ENCODE measurements at places on chromosomes 4 and X. TPM values are rescaled to one million over a fixed set of nuclear protein-coding genes. Genes with fewer than 3 reads are reported as not detected.

MAGEB6 gene
- polyA plus RNA-seq = not detected

ATP7A gene
- polyA plus RNA-seq = 19.1 TPM

MAGEA2B gene
- not detected for polyA plus RNA-seq

F8A1 gene
- polyA plus RNA-seq = 14.5 TPM

MUC7 gene
- polyA plus RNA-seq = not detected

DUSP21 gene
- polyA plus RNA-seq = not detected

PDLIM5 gene
- polyA plus RNA-seq = 18.4 TPM

FDCSP gene
- polyA plus RNA-seq = not detected

GLUD2 gene
- polyA plus RNA-seq = 2.7 TPM

RAPGEF2 gene
- 45.5 TPM for polyA plus RNA-seq

CTAG1A gene
- polyA plus RNA-seq = not detected

CFAP99 gene
- 1.3 TPM for polyA plus RNA-seq

TRIM60 gene
- polyA plus RNA-seq = not detected

CABS1 gene
- polyA plus RNA-seq = not detected

ZAR1 gene
- not detected for polyA plus RNA-seq

FREM3 gene
- 13.6 TPM for polyA plus RNA-seq

ACSL4 gene
- polyA plus RNA-seq = 13.2 TPM

AKAP14 gene
- polyA plus RNA-seq = 3.2 TPM

ZCCHC13 gene
- not detected for polyA plus RNA-seq

ANOS1 gene
- polyA plus RNA-seq = 46.3 TPM

CITED1 gene
- 0.60 TPM for polyA plus RNA-seq

MAGEB1 gene
- polyA plus RNA-seq = not detected

MAGEC1 gene
- not detected for polyA plus RNA-seq

GABRQ gene
- polyA plus RNA-seq = 0.85 TPM

COPS4 gene
- 70.7 TPM for polyA plus RNA-seq

CT55 gene
- polyA plus RNA-seq = 0.16 TPM

EDA gene
- polyA plus RNA-seq = 2.7 TPM

NHS gene
- 8.3 TPM for polyA plus RNA-seq

FGFR3 gene
- 118 TPM for polyA plus RNA-seq

C1QTNF7 gene
- 17.8 TPM for polyA plus RNA-seq

BRCC3 gene
- polyA plus RNA-seq = 25.5 TPM

VSIG4 gene
- polyA plus RNA-seq = 10.6 TPM

ZCCHC18 gene
- 4.6 TPM for polyA plus RNA-seq

MGST2 gene
- polyA plus RNA-seq = 40.7 TPM

PDLIM3 gene
- 14.4 TPM for polyA plus RNA-seq

KCTD8 gene
- 0.18 TPM for polyA plus RNA-seq

PNMA6F gene
- not detected for polyA plus RNA-seq

NFKB1 gene
- polyA plus RNA-seq = 39.0 TPM

BST1 gene
- polyA plus RNA-seq = 4.2 TPM

FAM193A gene
- polyA plus RNA-seq = 30.5 TPM

FAM13A gene
- polyA plus RNA-seq = 69.5 TPM

CENPI gene
- 8.9 TPM for polyA plus RNA-seq

BBS12 gene
- 6.4 TPM for polyA plus RNA-seq

PNMA5 gene
- 0.14 TPM for polyA plus RNA-seq

FAM156B gene
- 23.6 TPM for polyA plus RNA-seq

HSD17B11 gene
- polyA plus RNA-seq = 75.5 TPM

CXCL6 gene
- not detected for polyA plus RNA-seq

VCX3B gene
- 0.21 TPM for polyA plus RNA-seq

All from left lung (tissue), 14 donors.